ENCODE measurements at places on chromosomes 2 and 18.

- no peak for DNase-seq
These were observed 48.8 kb downstream of the THNSL2 start for GRCh38 chr2:88218981-88219380.

GRCh38 chr2:240506406-240507059, 51.3 kb downstream of the ANKMY1 start:
- DNase-seq: no peak

- DNase-seq: no peak
These were observed 245.2 kb upstream of the SPHKAP start for GRCh38 chr2:228426502-228427216.

GRCh38 chr18:74153377-74153776, 5.1 kb downstream of the TIMM21 start:
- no peak for DNase-seq
